ENCODE measurements at places on chromosomes 3 and 15.
A peak's percentile ranks its signal among the peaks of the same experiment; 100 is the strongest.

DNA sequence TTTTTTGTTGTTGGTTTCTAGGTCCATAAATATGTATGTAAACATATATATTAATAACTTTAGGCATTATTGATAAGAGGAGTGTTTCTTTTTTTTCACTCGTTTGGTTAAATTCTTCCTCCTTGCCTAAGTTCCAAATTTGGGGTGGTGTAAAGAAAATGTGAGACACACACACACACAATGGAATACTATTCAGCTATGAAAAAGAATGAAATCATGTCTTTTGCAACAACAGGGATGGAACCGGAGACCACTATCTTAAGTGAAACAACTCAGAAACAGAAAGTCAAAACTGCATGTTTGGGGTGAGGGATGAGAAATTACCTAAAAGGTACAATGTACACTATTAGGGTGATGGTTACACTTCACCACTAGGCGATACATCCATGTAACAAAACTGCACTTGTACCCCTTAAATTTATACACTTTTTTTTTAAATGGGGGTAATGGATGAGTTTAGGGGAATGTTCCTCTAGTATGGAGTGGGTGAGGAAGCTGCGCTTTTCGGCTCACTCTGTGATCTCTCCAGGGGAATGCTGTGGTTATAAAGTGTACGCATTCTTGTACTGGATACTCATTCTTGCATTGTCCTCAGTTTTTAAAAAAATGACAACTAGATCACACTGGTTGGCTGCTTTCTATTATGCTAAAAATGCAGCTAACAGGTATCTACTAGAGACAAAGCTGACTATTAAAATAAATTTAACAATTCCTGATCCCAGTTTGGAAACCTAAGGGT, 50.8 kb upstream of the PPARG start:
- no peak for DNase-seq

GRCh38 chr15:38212729-38213351, 39.8 kb upstream of the SPRED1 start:
- no peak for DNase-seq

DNA sequence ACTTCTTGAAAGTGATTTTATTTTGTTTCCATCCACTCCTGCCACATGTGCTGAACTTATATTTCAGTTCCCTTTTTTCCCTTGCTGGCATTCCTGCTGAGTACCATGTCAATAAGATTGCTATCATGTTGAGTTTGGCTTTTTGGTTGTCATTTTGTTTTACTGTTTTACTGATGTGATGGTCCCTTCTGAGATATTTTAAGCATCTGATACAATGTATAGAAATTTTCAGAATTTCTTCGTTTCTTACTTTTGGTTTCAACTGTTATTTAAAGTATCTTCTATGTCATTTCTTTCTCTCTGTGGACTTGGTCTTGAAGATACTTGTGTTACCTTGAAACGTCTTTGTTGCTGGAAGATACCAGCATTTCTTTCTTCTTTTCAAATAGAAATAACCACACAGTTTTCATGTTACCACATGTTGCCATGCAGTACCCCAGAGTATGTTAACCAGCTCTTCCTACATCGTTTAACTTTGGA, 14.1 kb downstream of the SIDT1 start:
- no peak for DNase-seq

- no peak for DNase-seq
Observed at GRCh38 chr15:47333734-47334133, 383.6 kb upstream of the SEMA6D start.

DNA sequence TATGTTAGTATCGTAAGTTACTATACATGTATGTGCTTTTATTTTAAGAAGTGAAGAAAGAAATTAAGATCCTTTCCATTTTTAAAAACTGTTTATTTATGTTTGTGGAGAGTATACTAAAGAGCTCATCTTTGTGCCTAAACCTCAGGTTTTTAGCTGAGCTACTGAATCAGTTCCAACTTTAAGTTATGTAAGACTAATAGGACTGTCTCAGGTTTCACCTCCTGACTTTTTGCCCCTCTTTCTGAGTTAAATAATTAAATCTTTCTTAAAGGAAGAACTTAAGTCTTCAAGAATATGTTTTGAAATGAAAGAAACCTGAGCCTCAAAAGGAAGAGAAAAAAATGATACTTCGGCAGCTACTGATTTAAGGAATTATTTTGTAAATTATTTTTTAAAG, 2.6 kb downstream of the SLMAP start:
- DNase-seq: no peak

- DNase-seq: peak; percentile 28
Observed at GRCh38 chr15:29089731-29090616, 179.6 kb downstream of the NSMCE3 start.

GRCh38 chr3:131109156-131109555, 82.5 kb downstream of the NEK11 start:
- no peak for DNase-seq

GRCh38 chr15:54582863-54583643, 604.8 kb downstream of the UNC13C start:
- DNase-seq: no peak

DNA sequence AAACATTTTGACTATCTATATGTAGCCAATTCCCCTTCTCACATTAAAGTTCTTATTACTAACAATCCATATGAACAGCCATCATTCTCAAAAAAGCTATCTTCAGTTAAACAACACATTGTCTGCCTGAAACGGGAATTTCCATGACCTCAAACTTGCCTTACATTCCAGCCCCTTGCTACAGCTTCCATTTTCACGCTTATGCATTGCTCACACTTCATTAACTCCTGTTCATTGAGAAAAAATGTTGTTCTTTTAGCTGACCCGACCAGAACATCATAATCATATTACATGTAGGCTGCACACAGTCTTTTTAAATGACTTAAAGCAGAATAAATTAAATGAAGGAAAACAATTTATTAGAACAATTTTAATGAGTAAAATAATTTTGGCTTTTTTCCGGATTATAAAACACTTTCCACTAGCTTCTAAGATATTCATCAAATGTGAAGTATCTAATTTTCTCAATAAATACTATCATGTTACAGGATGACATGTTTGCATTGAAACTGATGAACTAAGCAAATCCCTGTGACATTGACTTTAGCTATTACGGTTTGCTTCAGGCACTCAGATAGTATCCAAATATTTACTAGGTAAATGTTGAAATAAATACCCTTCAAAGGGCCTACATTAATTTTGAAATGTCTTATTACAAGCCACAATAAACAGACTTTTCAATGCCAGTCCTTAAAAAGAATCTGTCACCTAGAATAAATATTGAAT, 49.9 kb downstream of the P3H2 start:
- no peak for DNase-seq

- no peak for DNase-seq
Observed at GRCh38 chr3:89923921-89924610, 816.6 kb downstream of the EPHA3 start.

GRCh38 chr15:100849021-100849854, 30.4 kb upstream of the ALDH1A3 start:
- peak; percentile 46 for DNase-seq

- no peak for DNase-seq
Observed at GRCh38 chr3:141382571-141382970, 14.3 kb downstream of the ZBTB38 start.

DNA sequence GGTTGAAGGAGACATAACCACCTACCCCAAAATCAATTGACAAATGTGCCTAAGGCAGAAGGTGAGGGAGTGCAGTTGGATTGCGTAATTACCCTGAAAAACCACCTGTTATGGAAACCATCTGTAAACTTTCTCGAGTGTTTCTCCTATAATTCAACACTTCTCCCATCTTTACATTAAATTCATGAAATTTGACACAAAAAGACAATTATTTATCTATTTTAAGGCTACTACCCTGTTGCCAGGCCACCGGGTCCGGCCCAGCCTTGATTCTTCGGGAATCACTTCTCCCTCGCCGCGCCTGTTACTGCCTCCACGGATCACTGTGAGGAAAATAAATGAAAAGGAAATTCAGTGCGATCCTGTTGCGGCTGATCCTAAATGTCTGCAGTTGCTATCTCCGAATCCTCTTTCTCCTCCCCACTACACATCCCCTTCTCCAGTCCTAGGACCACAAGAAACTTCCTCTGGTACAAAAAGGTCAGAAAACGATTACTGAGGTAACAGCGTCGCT, 646 bp downstream of the IQCB1 start:
- no peak for DNase-seq

DNA sequence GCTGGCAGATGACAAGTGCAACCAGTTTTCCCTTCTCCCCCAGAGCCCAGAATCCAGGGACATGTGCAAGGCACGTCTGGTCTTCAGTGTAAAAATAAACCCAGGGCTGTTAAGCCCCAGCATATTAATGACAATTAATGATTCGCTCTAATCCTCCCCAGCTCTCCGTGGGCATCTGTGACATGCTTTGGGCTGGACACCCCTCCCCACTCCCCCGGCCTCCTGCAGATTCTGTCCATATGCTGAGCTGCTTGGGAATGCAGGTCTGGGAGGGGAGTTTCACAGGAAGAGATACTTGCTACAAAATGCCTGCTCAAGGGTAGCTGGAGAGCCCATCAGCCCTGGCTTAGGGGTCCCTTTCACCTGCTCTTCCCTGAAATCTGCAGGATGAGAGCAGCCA, 43.0 kb upstream of the NTRK3 start:
- no peak for DNase-seq

DNA sequence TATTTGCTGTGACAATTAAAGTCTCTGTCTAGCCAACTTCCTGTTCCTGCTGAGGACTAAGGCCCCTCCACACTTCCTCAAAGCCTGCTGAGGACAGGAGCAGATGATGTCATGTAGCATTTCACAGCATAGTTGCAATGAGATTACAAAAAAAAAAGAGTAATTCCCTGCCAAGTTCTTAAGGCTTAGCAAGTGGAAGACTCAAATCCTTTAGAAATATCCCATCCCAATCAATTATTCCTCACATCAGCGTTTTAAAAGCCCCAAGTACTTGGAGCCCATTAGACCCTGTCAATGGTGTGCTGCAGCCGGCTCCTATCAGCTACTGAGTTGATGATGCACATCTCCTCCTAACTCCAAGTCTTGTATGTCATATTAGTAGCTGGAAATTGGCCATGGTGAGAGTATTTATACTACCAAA, 51.7 kb downstream of the TRANK1 start:
- DNase-seq: peak; percentile 32

DNA sequence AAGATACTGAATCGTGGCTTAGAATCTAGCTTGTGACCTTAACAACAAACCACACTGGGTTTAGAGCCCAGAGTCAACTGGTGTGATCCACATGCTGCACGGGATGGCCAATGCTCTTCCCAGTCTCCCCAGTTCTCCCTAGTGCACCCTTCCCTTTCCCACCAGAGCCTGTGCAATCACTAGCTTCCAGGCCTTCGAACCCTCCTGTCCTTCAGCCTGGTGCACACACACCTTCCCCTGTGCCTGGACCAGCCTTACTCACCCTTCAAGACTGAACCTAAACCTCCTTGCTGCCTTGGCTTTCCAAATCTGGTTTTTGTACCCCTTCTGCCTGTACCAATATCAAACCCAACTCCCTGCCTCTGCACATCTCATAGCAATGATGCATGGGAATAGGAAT, 43.8 kb downstream of the WNT5A start:
- DNase-seq: no peak

- DNase-seq: no peak
Observed at GRCh38 chr15:37109168-37109871, 9.0 kb upstream of the MEIS2 start.

DNA sequence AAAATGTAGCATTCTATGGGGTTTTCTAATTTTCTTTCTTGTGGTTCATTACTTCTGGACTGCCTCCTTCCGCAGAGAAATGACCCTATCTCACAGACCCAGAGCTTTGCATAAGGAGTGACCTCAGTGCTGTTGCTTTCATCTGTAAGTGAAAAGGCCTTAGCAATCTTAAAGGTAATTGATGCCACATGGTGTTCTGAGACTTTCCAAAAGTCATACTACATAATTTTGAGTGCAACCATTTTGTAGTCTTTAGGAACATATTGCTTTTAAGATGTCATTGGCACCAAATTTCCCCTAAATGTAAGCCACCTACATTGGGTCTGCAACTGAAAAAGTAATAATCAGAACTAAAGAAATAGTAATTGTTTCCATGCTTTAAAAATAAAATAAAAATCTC, 9.2 kb upstream of the HHLA2 start:
- no peak for DNase-seq

DNA sequence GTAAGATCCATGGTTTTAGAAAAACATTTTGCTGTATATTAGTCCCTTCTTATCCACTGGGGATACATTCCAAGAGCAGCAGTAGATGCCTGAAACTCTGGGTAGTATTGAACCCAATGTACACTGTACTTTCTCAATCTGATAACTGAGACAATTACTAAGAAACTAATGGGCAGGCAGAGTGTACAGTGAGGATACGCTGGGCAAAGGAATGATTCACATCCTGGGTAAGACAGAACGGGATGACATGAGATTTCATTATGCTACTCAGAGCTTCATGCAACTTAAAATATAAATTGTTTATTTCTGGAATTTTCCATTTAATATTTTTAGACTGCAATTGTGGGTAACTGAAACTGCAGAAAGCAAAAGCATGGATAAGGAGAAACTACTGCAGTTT, 46.2 kb upstream of the TEX55 start:
- no peak for DNase-seq

- no peak for DNase-seq
Observed at GRCh38 chr3:120160050-120160449, 65.8 kb upstream of the GSK3B start.

DNA sequence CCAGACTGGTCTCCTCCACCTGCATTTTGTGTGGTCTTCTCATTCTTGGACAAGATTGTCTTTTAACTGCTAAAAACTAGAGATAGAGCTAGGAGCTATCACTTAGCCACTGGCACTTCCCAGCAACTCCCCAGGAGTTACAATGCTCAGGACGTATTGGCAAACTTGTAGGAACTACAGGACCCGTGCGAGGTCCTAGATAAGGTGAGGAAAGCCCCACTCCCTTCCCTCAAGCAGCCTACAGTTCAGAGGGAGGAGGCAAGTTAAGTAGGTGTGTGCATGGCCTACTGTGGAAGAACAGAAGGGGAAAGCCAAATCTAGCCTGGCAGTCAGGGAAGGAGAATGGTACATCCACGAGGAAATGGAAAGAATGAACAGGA, 504.7 kb upstream of the PROK2 start:
- no peak for DNase-seq
